Epithelial cell of proximal tubule (primary cell): ENCODE measurements at places on chromosomes 1 and 21. TPM values are rescaled to one million over a fixed set of nuclear protein-coding genes. Genes with fewer than 3 reads are reported as not detected.

The ASTN1 gene
- 0.23 TPM in 1 of 2 replicates, not detected in the other for total RNA-seq

The VWA1 gene
- total RNA-seq: 41.6 and 56.3 TPM in 2 replicates

The KRTAP12-4 gene
- not detected in 2 replicates for total RNA-seq

The ACTL8 gene
- not detected in 2 replicates for total RNA-seq

The PRKAB2 gene
- total RNA-seq: 8.0 and 8.1 TPM in 2 replicates

The CLDN8 gene
- total RNA-seq: not detected in 2 replicates

The PLA2G2C gene
- not detected in 2 replicates for total RNA-seq

The DIPK1A gene
- total RNA-seq: 1.8 and 3.1 TPM in 2 replicates

The CYP4X1 gene
- 0.46 TPM in 1 of 2 replicates, not detected in the other for total RNA-seq

The REN gene
- 0.12 TPM in 1 of 2 replicates, not detected in the other for total RNA-seq

The C1orf122 gene
- total RNA-seq: 95.2 and 194 TPM in 2 replicates

The RSPH1 gene
- 1.8 TPM in 1 of 2 replicates, not detected in the other for total RNA-seq

The KIAA0040 gene
- 4.2 and 5.4 TPM in 2 replicates for total RNA-seq

The OTUD7B gene
- total RNA-seq: 7.2 and 7.6 TPM in 2 replicates

The SRGAP2C gene
- 11.6 and 13.7 TPM in 2 replicates for total RNA-seq

The RASAL2 gene
- total RNA-seq: 7.7 and 10.1 TPM in 2 replicates

The PDE9A gene
- total RNA-seq: 1.3 and 2.0 TPM in 2 replicates

The CALML6 gene
- total RNA-seq: not detected in 2 replicates

The ANKRD34A gene
- total RNA-seq: 0.06 and 0.14 TPM in 2 replicates

The PKN2 gene
- total RNA-seq: 23.2 and 23.9 TPM in 2 replicates

The GPR161 gene
- 9.6 and 11.4 TPM in 2 replicates for total RNA-seq

The FOXO6 gene
- 0.52 and 0.72 TPM in 2 replicates for total RNA-seq
